Hippocampal formation (tissue), 2 donors: ENCODE measurements at places on chromosomes 1 and 21.

- no peak for DNase-seq
Measured at GRCh38 chr21:42684109-42684916, 30.9 kb downstream of the PDE9A start.

- DNase-seq: no peak
Measured at GRCh38 chr1:180235502-180236239, 5.6 kb downstream of the LHX4 start.

DNA sequence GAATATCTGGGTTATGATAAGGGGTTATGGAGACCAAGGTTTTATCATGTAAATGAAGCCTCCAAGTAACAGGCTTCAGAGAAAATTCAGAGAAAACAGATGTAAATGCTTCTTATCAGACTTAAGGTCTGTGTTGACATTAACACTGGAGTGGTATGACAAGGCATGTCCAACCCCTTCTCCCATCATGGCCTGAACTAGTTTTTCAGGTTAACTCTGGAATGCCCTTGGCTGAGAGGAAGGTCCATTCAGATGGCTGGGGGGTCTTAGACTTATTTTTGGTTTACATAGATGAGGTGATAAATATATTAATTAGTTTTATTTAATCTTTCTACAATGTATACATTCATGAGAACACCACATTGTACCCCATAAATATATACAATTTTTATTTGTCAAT, 399.6 kb downstream of the TBX15 start:
- DNase-seq: no peak

DNA sequence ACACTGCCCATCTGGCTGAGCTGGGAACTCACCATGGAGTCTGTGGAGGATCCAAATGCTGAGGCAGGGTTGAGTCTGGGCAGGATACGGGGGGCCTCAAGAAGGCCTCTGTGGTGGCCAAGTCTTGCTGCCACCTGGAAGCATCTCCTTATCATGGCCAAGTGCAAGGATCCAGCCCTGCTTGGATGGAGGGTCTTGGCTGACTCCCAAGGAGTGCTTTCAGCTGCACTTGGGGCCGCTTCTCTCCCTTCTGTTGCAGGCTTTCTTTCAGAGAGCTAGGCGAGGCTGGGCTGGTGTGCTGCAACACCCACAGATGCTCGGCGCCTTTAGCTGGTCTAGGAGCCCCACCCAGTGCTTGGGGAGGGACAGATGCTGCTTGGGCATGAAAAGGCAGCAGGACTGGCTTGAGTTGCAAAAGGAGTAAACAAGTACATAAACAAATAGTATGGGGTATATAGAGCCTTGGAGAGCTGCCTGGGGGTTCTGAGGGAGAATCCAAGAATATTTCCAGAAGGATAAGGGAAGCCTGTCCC, at the start of gene THEM5:
TSS of gene THEM5 (minus strand) at position 302 of the 533 bp plus-strand sequence. CDS start at position 155, 147 bp downstream.
- DNase-seq: no peak

DNA sequence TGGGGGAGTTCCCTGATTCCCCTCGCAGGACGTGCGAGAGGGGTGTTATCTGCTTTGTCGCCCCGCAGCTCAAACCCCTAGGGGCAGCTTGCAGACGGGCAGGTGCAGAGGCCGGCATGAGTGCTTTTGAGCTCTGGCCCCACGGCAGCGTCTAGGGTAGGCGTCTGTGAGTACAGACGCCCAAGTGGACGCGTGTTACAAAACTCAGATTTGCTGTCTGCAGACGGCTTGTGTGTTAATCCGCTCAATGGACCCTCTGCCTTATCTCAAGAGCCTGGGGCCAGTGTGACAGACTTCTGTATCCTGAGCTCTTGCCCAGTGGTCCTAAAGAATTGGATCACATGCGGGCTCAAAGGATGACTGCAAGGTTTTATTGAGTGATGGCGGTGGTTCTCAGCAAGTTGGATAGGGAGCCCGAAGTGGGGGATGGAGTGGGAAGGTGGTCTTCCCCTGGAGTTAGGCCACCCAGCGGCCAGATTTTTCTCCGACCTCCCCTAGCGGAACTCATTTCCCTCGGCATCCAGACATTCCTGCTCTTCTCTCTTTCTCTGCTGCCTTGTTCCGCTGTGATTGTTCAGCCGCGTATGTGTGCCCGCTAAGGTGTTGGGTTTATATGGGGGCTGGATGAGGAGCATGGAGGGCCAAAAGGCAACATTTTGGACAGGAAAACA, 9.4 kb downstream of the CFHR4 start:
- no peak for DNase-seq
